ENCODE measurements at places on chromosomes 7 and 10.

- no peak for DNase-seq
These were observed 31.8 kb downstream of the CHST3 start for GRCh38 chr10:71995887-71996575.

DNA sequence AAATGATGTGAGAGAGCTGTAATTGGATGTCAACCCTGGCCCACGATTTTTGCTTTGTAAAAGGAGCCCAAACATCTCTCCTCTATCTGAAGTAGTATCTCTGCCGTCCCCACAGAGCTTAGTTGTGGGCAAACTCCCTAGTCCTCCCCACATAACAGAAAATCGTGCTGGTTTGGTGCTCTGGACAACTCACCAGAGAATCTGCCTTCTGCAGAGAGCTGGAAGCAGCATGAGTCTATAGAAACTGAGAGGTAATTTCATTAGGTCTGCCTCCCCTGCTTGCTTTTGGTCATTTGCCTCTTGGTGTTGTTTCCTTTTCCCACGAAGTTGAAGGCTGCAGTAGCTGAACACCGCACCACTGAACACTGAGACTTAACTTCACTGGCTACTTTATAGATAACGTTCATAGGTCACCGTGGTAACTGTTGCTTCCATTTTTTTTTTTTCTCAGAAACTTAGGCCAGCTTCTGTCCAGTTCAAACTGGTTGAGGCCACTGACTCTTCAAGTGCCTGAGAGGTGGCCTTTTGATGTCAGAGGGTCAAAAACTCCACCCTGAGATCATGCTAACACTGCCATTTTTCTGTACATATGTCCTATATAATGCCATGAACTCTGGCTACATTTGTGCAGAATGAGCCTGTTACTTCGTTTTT lies 3.3 kb upstream of the CDCA7L start:
- no peak for DNase-seq

- DNase-seq: no peak
These were observed 138.7 kb downstream of the NEURL1 start for GRCh38 chr10:103632247-103632642.

- DNase-seq: peak; percentile 35
These were observed 40.1 kb downstream of the IQUB start for GRCh38 chr7:123494193-123494796.

GRCh38 chr10:123146013-123146893 lies 1.7 kb upstream of the HMX2 start:
- DNase-seq: no peak

DNA sequence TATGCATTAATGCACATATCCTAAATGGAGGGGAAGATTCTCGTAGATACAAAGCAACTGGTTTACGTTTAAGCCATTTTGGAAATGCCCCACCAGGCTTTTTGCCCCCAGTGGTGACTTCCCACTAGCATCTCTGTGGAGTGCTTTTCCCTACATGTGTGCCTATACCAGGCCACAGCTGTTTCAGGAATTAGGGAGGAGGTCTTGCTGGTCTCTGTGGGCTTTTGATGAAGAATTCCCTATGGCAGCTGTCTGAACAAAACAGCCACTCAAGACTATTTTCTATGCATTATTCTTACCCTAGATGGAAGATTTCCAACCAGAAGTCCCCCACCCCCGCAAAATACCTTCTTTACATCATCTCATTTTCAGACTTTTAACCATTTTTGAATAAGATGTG lies 52.0 kb upstream of the NMT2 start:
- DNase-seq: no peak

DNA sequence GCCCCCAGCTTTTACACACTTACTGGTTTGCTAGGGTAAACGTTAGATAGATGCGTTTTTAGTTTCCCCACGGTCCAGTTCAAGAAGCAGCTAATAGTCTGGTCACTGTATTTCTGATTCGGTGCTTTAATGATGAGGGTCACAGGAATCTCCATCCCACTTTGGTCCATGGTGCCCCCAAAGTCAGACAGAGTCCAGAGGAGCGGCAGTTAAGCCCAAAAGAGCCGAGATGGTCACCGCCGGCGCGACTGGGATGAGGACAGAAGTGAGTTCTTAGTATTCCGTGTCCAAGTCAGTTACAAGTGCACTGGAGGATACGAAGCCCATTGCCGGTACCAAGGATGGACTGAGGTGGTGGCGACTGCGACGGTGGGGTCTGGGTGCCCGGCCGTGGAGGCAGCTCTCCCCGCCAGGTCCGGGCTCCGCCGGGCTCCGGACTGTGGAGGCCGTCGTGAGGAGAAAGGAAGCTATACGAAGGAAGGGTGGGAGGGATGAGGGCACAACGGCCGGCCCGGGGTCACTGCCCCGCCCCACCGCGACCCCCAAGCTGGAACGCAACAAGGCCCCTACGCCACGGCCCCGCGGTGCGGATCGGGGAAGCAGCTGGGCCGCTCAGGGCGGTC lies 663 bp downstream of the HERPUD2 start:
- no peak for DNase-seq

DNA sequence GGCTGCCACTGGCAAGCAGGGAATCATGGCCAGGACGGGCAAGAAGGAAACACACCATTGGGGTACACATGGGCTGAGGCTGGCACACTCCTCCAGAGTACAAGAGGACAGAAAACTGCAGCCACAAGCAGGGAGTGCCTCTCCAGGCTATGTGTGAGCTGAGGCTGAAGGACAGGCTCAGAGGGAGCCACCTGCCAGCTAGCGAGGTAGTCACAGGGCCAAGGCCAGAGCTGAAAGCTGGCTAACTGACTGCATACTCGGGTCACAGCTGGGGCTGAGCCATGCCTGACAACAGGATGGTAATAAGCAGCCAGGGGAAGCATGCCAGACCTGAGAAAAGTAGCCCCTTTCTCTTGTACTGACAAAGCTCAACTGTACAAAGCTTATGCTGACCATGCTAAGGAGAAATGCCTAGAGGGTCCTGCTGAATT lies 52.0 kb downstream of the KIF5B start:
- DNase-seq: no peak

GRCh38 chr7:130112093-130112492 lies 41.8 kb downstream of the KLHDC10 start:
- DNase-seq: no peak

GRCh38 chr10:110285501-110285900 lies 19.2 kb downstream of the SMNDC1 start:
- DNase-seq: no peak

- DNase-seq: no peak
These were observed 113.8 kb downstream of the PRPF18 start for GRCh38 chr10:13700473-13701144.

DNA sequence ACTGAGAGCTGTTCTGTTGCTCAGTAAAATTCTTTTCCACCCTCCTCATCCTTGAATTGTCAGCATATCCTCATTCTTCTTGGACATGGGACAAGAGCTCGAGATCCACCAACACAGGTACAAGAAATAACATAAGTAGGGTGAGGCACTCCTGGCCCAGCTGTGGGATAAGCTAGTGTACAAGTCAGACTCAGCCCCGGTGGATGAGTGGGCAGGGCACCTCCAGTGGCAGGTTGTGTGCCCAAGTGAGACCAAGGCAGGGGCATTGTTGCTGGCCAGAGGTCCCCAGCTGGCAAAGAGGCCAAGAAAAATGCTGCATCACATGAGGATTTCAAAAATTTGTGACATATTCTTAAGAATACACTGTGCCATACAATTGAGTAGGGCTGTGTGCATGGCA lies 402.0 kb upstream of the ZWINT start:
- DNase-seq: no peak

DNA sequence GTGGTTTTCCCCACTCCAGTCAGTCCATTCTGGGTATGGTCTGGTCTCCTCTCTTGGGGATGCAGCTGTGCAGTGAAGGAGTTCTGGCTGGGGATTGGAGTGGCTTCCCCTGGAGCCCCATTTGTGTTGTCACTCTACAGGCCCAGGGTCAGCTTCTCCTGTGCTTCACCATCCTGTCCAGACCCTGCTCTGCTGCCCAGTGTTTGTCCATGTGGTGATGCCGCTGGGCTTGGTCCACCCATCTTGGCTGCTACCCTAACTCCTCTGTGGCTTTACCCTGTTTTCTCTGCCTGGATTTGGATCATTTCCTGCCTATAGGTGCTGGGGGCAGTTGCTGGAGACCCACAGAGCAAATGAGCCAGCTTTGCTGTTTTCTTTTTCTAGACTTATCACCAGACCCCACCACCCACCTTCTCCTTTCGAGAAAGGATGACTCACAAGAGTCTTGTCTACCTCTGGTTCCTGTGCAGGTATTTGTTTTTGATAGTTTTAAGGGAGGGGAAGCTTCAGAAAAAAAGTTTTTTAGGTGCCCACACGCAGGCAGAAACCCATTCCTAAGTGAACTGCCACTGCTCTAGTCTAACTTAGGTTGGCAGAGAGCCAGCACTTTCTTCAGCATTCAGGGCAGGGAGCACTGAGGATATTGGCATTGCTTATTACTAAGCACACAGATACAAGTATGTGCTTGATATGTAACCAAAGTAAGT lies 8.5 kb downstream of the ZDHHC16 start:
- peak; percentile 53 for DNase-seq

DNA sequence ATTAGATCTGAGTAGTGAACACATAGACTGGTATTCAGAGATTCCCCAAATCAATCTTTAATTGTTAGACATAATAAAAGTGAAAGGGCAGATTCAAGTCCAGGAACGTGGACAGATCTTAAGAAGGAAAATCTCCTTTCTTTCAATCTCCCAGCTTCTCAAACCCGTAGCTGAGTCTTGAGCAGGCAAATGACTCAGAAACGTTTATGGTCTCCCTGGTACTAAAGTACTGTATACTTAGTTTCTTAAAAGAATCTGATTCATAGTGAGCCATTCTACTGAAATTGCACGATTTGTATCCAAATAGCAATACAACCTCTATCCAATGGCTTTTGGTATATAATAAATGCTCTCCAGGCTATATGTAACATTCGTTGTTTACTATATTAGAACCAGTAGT lies 140.4 kb upstream of the RHEB start:
- DNase-seq: no peak

GRCh38 chr10:94583124-94583523 lies 37.5 kb downstream of the HELLS start:
- DNase-seq: no peak

GRCh38 chr7:17989546-17989945 lies 38.1 kb downstream of the PRPS1L1 start:
- DNase-seq: no peak

GRCh38 chr7:99267481-99267840 lies 5.2 kb upstream of the MYH16 start:
- no peak for DNase-seq

GRCh38 chr10:77404810-77405209 lies 232.8 kb downstream of the KCNMA1 start:
- no peak for DNase-seq

- no peak for DNase-seq
These were observed 905.0 kb downstream of the LRMDA start for GRCh38 chr10:76336213-76336963.
